Chondrocyte (in vitro differentiated cells): ENCODE measurements at places on chromosomes 6 and 20. TPM values are rescaled to one million over a fixed set of nuclear protein-coding genes. Genes with fewer than 3 reads are reported as not detected.
A peak's percentile ranks its signal among the peaks of the same experiment; 100 is the strongest.

- no peak overlapping the region for H3K4me3 ChIP-seq
- no peak for DNase-seq
- peak overlapping the region; percentile 37 for H3K27ac ChIP-seq
- peaks cover 31% of the 10 kb centered on the region for H3K4me1 ChIP-seq
- H3K36me3 ChIP-seq = no peaks in the 10 kb centered on the region
- no peaks in the 10 kb centered on the region for H3K27me3 ChIP-seq
Observed at GRCh38 chr6:12593771-12594529, 122.6 kb upstream of the PHACTR1 start.

ZBTB46 gene
- total RNA-seq = 5.9 to 8.3 TPM (median 6.0 TPM) in 3 replicates

GRCh38 chr6:38762848-38763247 is 47.7 kb downstream of the DNAH8 start:
- no peaks in the 10 kb centered on the region for H3K4me1 ChIP-seq
- H3K27ac ChIP-seq = no peak overlapping the region
- DNase-seq = no peak
- H3K4me3 ChIP-seq = no peak overlapping the region
- H3K27me3 ChIP-seq = peaks cover 6% of the 10 kb centered on the region
- no peaks in the 10 kb centered on the region for H3K36me3 ChIP-seq

CCM2L gene
- total RNA-seq = not detected in 3 replicates

HCK gene
- not detected in 3 replicates for total RNA-seq

- peaks cover 2% of the 10 kb centered on the region for H3K36me3 ChIP-seq
- no peak for DNase-seq
- no peak overlapping the region for H3K27ac ChIP-seq
Observed at GRCh38 chr6:85432554-85432953, 17.3 kb upstream of the NT5E start.

DNA sequence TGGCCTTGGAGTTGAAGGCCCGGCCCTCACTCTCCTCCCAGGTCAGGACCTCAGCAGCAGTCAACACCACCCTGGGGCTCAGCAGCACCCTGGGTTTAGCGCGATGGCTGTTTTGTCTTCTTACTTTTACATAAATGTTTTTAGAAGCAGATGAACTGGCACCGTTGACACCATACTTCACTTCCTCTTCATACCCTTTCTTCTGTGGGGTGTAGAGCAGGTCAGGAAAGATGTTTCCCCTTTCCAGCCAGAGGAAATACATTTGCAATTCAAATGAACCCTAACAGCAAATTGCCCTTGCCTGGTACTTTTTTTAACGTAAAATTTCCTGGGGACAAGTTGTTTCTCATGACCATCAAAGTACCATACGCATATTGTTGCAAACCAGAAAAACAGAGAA is 54.7 kb upstream of the SNX9 start:
- H3K27me3 ChIP-seq = no peaks in the 10 kb centered on the region
- H3K4me1 ChIP-seq = peaks cover 54% of the 10 kb centered on the region
- DNase-seq = no peak
- H3K4me3 ChIP-seq = no peak overlapping the region
- no peaks in the 10 kb centered on the region for H3K36me3 ChIP-seq

DNA sequence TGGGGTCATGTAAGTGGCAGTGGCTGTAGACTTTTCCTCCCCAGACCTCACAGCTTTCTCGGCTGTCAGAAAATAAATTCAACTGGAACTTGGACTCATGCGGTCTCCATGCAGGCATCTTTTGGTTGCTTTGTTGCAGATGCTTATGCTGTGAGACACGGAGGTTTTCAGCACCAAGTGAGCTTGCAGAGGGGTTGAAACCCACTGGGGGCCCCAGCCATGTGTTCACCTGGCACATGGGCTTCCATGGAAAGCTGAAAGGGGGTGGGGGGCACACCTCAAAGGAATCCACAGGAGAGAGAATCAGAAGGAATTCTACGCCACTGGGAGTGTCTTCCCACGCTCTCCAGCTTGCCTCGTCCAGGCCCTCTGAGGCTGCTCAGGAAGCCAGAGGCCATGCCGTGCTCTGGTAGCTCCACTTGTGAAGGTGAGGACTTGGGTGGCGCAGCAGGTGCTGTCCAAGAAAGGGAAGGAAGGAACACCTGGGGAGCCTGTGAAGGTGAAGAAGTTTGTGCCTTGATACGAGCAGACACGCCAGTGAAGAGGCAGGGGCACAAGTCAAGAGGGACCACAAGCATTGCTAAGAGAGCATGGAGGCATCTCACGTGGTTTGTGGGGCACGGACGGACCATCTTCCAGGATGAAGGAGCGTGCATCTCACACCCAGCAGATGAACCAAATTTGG is 134.3 kb upstream of the PMEPA1 start:
- peaks cover 7% of the 10 kb centered on the region for H3K4me1 ChIP-seq

ADGRF1 gene
- total RNA-seq = not detected in 3 replicates

- no peak overlapping the region for H3K4me3 ChIP-seq
- H3K27me3 ChIP-seq = peaks cover 4% of the 10 kb centered on the region
- peaks cover 3% of the 10 kb centered on the region for H3K36me3 ChIP-seq
- no peak overlapping the region for H3K27ac ChIP-seq
- H3K4me1 ChIP-seq = no peaks in the 10 kb centered on the region
Observed at GRCh38 chr6:131317516-131317915, 182.2 kb downstream of the AKAP7 start.

GLP1R gene
- not detected in 3 replicates for total RNA-seq

- H3K4me1 ChIP-seq = peaks cover 14% of the 10 kb centered on the region
- H3K4me3 ChIP-seq = no peak overlapping the region
- DNase-seq = no peak
- H3K36me3 ChIP-seq = peaks cover 9% of the 10 kb centered on the region
- H3K27me3 ChIP-seq = no peaks in the 10 kb centered on the region
Observed at GRCh38 chr20:47773371-47773786, 11.9 kb downstream of the SULF2 start.

GRCh38 chr6:31497531-31498476 is at the start of gene MICB:
Gene MICB (plus strand): TSS chr6:31498145. CDS start chr6:31498194, 49 bp downstream.
- H3K4me3 ChIP-seq = peak within 1 kb of the TSS; percentile 87
- H3K27ac ChIP-seq = peak within 1 kb of the TSS; percentile 91
- no peak for DNase-seq
- peaks cover 48% of the 10 kb centered on the region for H3K4me1 ChIP-seq
- H3K27me3 ChIP-seq = no peaks in the 10 kb centered on the region

IP6K3 gene
- 6.1 to 9.0 TPM (median 6.5 TPM) in 3 replicates for total RNA-seq

BMP6 gene
- total RNA-seq = 0.49 to 0.50 TPM in 2 of 3 replicates, not detected in the other

DNA sequence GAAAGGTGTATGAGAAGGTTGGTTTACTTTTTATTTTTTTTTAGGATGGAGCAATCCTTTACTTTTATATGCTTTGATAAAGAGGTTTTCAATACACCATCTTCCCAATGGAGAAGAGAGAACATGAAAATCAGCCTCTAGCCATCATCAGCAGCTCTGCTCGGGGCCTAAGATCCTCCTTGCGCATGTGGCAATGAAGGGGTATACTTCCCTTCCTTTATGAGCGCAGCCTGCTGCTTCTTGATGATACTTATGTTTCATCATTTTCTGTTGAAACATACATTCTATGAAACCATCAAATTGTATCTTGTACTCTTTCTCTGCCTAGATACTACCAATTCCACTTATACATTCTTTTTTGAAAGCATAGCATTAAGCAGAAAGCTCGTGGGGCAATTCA is 74.5 kb downstream of the MAP7 start:
- DNase-seq = no peak
- H3K4me1 ChIP-seq = no peaks in the 10 kb centered on the region
- H3K27ac ChIP-seq = no peak overlapping the region

DNA sequence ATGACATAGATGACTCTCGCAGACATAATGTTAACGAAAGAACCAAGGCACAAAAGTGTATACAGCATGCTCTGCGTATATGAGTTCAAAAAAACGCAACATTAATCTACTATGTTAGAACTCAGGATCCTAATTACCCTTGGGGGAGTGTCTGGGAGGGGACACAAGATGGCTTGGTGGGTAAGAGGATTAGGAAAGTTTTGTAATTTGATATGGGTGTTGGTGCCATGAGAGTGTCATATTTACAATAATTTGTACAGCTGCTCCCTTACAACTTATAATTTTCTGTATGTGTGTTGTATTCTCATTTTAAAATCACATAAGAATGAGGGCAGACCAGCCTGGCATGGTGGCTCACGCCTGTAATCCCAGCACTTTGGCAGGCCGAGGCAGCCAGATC is 38.6 kb downstream of the TFEB start:
- peaks cover 51% of the 10 kb centered on the region for H3K4me1 ChIP-seq
- H3K4me3 ChIP-seq = no peak overlapping the region
- H3K36me3 ChIP-seq = no peaks in the 10 kb centered on the region
- H3K27me3 ChIP-seq = no peaks in the 10 kb centered on the region

DNA sequence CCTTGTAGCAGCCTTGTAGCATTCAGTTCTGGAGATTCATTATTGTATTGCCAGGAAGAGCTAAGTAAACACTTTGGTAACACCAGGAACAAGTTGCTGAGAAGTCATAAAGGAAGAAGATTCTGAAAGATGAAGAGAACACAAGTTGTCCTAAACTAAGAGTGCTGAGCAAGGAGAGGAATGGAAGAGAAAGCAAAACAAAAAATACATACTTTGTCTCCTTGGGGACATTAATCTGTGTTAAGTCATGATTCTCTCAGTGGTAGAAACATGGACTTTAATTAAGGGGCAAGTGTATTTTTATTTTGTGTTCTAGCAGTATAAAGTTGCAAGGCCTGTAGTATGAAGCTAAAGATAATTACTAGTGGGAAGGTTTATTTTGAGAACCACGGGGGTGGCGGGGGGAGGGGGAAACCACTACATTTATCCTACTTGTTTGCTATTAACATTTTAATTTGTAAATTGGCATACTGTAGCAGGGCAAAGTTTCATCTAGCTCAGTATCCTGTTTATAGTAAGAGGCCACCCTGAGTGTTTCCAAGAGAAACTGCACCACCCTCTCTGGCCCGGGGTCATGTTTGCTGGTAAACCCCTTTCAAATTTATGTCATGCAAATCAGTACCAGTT is 463.0 kb downstream of the CDKAL1 start:
- DNase-seq = no peak
- peaks cover 3% of the 10 kb centered on the region for H3K36me3 ChIP-seq
- H3K27me3 ChIP-seq = no peaks in the 10 kb centered on the region
- peaks cover 8% of the 10 kb centered on the region for H3K4me1 ChIP-seq
- H3K27ac ChIP-seq = peak overlapping the region; percentile 39

OXT gene
- total RNA-seq = not detected in 3 replicates

- DNase-seq = no peak
- peaks cover 44% of the 10 kb centered on the region for H3K4me1 ChIP-seq
- no peak overlapping the region for H3K27ac ChIP-seq
- H3K27me3 ChIP-seq = no peaks in the 10 kb centered on the region
- H3K4me3 ChIP-seq = no peak overlapping the region
- no peaks in the 10 kb centered on the region for H3K36me3 ChIP-seq
Observed at GRCh38 chr6:24795106-24795505, 3.6 kb downstream of the ARMH2 start.

GRCh38 chr6:165451838-165452237 is 142.4 kb upstream of the C6orf118 start:
- H3K27me3 ChIP-seq = no peaks in the 10 kb centered on the region
- H3K4me1 ChIP-seq = peaks cover 14% of the 10 kb centered on the region
- no peak for DNase-seq
- no peak overlapping the region for H3K27ac ChIP-seq

KIAA0408 gene
- total RNA-seq = 0.45 to 1.2 TPM in 2 of 3 replicates, not detected in the other

DNA sequence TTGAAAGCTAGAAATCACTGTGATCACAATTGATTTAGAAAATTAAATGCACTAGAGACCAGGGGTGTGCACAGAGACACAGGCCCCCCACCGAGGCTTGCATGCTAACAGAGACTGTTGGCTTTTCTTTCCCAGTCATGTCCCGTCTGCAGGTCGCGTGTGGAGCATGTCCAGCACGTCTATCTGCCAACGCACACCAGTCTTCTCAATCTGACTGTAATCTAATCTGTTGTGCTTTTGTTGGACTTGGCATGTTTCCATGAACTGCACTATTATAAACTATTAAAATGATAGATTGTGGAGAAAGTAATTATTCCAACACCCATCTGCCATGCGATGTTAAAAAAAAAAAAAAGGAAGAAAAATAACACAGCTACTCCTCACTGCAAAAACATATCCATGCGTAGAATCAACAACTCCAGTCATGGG is 17.7 kb downstream of the MYLIP start:
- no peak for DNase-seq
- no peaks in the 10 kb centered on the region for H3K27me3 ChIP-seq
- peak overlapping the region; percentile 91 for H3K27ac ChIP-seq
- peaks cover 52% of the 10 kb centered on the region for H3K36me3 ChIP-seq

DNA sequence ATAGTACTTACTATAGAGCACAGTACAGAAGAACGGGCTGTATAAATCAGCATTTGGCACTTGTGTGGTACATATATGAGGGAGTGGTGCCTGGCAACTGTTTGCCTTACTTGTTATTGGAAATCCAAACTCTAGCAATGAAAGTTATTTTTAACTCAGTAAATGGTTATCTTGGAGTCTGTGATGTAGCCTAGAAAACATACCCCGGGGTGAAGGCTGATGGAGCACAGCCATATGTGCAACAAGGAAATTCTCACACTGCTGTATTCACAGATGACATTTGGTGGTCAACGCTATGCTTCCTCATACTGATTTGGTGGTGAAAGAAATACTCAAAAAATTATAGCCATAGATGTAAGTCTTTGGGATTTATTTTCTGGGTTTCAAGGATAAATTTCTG is 807.5 kb upstream of the FLRT3 start:
- DNase-seq = no peak
- no peaks in the 10 kb centered on the region for H3K27me3 ChIP-seq

- H3K27ac ChIP-seq = peak overlapping the region; percentile 90
- no peaks in the 10 kb centered on the region for H3K27me3 ChIP-seq
Observed at GRCh38 chr6:113818578-113818977, 38.6 kb upstream of the MARCKS start.

DNA sequence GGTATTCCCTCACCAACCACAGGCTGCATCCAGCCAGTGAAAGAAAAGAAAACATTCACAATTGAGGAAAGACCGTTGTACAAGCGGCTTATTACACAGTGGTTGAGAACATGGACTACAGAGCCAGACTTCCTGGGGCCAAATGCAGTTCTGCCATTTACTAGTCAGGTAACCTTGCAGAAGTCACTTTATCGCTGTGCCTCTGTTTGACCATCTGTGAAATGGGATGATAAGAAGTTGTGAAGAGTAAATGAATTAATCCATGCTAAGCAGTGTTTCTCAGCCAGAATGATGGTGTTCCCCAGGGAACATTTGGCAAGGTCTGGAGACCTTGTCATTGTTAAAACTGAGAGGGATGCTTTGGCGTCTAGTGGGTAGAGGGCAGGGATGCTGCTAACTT is 14.8 kb downstream of the ARHGAP40 start:
- H3K4me3 ChIP-seq = no peak overlapping the region
- no peaks in the 10 kb centered on the region for H3K36me3 ChIP-seq
- DNase-seq = no peak
- no peaks in the 10 kb centered on the region for H3K4me1 ChIP-seq
- H3K27ac ChIP-seq = no peak overlapping the region
- peaks cover 48% of the 10 kb centered on the region for H3K27me3 ChIP-seq

- no peak for DNase-seq
- no peaks in the 10 kb centered on the region for H3K27me3 ChIP-seq
- H3K36me3 ChIP-seq = no peaks in the 10 kb centered on the region
- no peaks in the 10 kb centered on the region for H3K4me1 ChIP-seq
Observed at GRCh38 chr20:52748285-52748932, 223.7 kb upstream of the TSHZ2 start.

GRCh38 chr20:46583411-46584214 is 33.2 kb upstream of the OCSTAMP start:
- no peaks in the 10 kb centered on the region for H3K4me1 ChIP-seq
- no peak overlapping the region for H3K27ac ChIP-seq
- H3K4me3 ChIP-seq = no peak overlapping the region
- DNase-seq = no peak
- H3K36me3 ChIP-seq = no peaks in the 10 kb centered on the region
- H3K27me3 ChIP-seq = no peaks in the 10 kb centered on the region

GPR63 gene
- total RNA-seq = 1.1 to 1.2 TPM (median 1.2 TPM) in 3 replicates
